ENCODE measurements at places on chromosomes 7 and 10.

DNA sequence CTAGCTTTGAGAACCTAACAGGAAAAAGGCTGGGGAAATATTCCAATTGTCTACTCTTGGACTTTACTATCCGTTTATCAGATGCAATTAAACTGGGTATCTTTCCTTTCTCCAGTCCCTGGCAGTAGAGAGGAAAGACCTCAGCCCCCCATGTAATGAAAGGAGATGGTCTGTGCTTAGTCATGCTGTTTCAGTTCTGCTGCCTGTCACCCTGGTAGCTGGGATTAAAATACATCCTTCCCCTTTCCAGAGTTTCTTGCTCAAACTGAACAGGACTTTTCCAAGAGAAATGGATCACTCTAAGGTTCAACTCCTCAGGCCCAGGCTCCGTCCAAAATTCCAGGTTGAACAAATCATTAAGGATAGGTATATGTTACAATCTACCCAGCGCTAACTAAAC lies 202.9 kb downstream of the PTEN start:
- no peak for DNase-seq

- DNase-seq: no peak
Measured at GRCh38 chr10:17074541-17074847, 55.1 kb downstream of the CUBN start.

DNA sequence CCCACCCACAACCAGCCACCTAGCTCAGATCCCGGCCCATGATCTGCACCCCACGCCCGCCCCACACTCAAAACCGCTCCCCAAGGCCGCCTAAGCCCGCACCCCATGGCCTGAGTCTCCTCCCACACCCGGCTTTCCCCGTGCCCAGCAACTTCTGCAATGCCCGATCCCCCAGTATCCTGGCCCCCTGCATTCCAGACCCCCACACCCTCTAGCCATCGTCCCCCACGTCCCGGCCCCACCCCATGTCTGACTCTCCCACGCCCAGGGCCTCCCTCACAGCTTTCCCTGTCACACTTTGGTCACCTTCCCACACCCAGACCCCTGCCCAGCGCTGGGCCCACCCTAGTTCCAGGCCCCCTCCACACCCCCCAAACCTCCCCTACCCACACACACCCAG lies 20.1 kb upstream of the FXYD4 start:
- DNase-seq: no peak

- DNase-seq: no peak
Measured at GRCh38 chr10:33176688-33177087, 157.8 kb downstream of the NRP1 start.

DNA sequence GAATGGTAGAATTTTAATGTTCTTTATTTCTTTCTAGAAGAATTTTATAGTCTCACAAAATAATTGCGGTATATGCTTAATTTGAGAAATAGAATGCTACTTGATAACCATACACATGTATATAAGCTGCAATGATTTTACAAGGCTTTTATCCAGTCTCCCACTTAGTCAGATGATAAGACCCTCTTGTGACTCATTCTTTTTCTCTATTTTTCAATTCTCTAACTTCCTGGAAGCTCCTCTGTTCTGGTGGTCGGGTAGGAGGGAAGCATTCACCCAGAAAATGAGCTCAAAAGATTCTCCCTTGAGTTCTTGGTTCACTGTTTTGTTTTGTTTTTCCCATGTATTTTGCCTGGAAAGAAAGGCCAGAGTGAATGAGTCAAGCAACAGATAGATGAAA lies 546.6 kb downstream of the INHBA start:
- DNase-seq: no peak
